A673 (cell line): ENCODE measurements at places on chromosomes 2 and 18. TPM values are rescaled to one million over a fixed set of nuclear protein-coding genes. Genes with fewer than 3 reads are reported as not detected.

DNA sequence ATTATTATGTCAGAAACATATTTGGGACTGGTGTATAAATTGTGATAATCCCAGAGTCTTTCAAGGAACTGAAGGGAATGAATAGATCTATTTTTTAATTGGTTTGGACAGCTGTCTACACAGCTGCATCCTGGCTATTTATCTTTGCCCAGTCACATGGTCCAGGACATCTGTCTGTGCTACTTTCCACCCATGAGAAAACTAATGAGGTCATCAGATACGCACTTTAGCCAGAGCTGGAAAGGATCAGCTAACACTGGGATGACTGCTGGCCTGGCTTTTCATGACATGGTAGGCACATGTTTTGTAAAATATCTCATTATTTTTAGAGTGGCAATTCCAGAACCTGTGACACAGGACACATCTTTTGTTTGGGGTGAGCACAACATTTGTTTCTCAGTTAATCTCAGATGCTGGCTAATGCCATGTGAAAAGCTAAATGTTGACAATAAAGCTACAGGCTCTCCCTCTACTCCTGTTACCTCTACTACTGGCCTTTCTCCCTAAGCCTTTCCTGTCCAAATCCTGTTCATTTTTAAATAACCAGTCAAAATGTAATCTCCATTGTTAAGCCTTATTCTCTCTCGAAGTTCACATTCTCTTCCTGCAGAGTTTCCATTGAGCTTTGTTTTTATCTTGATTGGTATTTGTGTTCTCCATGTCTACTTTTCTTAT lies 500.7 kb downstream of the RIT2 start:
- no peaks in the 10 kb centered on the region for H3K4me1 ChIP-seq
- DNase-seq: peak; percentile 1
- no peak overlapping the region for H3K4me3 ChIP-seq
- H3K27ac ChIP-seq: no peak overlapping the region

GRCh38 chr2:195659982-195660890 lies 3.2 kb downstream of the SLC39A10 start:
- peaks cover 14% of the 10 kb centered on the region for H3K4me1 ChIP-seq
- H3K4me3 ChIP-seq: no peak overlapping the region
- peak; percentile 81 for DNase-seq
- H3K27me3 ChIP-seq: no peaks in the 10 kb centered on the region
- H3K27ac ChIP-seq: no peak overlapping the region

Gene CHST9
- not detected in 2 replicates for total RNA-seq

Gene LPIN1
- total RNA-seq: 35.2 and 38.5 TPM in 2 replicates

GRCh38 chr2:39476524-39476923 lies 39.4 kb upstream of the MAP4K3 start:
- H3K4me1 ChIP-seq: peaks cover 8% of the 10 kb centered on the region
- no peak overlapping the region for H3K27ac ChIP-seq
- no peaks in the 10 kb centered on the region for H3K36me3 ChIP-seq

Gene ITGA4
- total RNA-seq: 4.6 and 7.0 TPM in 2 replicates

DNA sequence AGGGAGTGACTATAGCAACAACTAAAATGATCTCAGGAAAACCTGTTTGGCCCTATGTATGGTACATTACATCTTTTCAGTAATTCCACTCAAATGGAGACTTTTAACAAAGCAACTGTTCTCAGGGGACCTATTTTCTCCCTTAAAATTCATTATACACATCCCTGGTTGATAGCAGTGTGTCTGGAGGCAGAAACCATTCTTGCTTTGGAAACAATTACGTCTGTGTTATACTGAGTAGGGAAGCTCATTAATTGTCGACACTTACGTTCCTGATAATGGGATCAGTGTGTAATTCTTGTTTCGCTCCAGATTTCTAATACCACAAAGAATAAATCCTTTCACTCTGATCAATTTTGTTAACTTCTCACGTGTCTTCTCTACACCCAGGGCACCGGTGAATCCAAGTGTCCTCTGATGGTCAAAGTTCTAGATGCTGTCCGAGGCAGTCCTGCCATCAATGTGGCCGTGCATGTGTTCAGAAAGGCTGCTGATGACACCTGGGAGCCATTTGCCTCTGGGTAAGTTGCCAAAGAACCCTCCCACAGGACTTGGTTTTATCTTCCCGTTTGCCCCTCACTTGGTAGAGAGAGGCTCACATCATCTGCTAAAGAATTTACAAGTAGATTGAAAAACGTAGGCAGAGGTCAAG lies 955 bp downstream of the TTR start:
- H3K36me3 ChIP-seq: no peaks in the 10 kb centered on the region
- H3K27ac ChIP-seq: no peak overlapping the region
- no peaks in the 10 kb centered on the region for H3K4me1 ChIP-seq
- no peaks in the 10 kb centered on the region for H3K27me3 ChIP-seq
- peak; percentile 8 for DNase-seq
- no peak overlapping the region for H3K4me3 ChIP-seq

DNA sequence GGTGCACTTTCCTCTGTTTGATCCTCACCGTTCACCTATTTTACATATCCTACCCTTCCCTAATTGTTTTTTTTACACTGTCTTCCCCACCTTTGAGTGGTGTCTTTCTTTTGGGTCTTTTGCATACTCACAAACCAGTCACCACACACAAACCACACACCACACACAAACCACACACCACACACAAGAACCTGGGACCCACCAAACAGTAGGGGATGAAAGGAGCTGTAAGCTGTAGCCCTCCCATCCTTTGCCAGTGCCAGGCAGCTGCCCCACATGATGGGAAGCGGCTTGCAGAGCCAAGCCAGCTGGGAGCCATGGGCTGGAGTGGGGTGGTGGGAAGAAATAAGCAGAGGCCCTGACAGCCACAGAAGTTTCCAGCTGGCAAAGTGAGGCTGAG lies 38.9 kb upstream of the MSH6 start:
- H3K36me3 ChIP-seq: no peaks in the 10 kb centered on the region
- H3K4me1 ChIP-seq: no peaks in the 10 kb centered on the region
- peaks cover 3% of the 10 kb centered on the region for H3K27me3 ChIP-seq
- DNase-seq: no peak
- H3K4me3 ChIP-seq: no peak overlapping the region

- H3K36me3 ChIP-seq: no peaks in the 10 kb centered on the region
- H3K4me1 ChIP-seq: no peaks in the 10 kb centered on the region
- DNase-seq: no peak
- H3K27me3 ChIP-seq: no peaks in the 10 kb centered on the region
- H3K27ac ChIP-seq: no peak overlapping the region
Observed at GRCh38 chr2:214629875-214630274, 179.6 kb downstream of the BARD1 start.

Gene C2orf66
- total RNA-seq: 0.28 TPM in 1 of 2 replicates, not detected in the other

- DNase-seq: peak; percentile 71
- no peaks in the 10 kb centered on the region for H3K27me3 ChIP-seq
Observed at GRCh38 chr2:39059366-39059952, 61.4 kb downstream of the SOS1 start.

GRCh38 chr18:34970106-34970505 lies 71.1 kb upstream of the MAPRE2 start:
- H3K27ac ChIP-seq: no peak overlapping the region
- H3K27me3 ChIP-seq: peaks cover 28% of the 10 kb centered on the region
- H3K4me1 ChIP-seq: no peaks in the 10 kb centered on the region
- no peak for DNase-seq
- no peak overlapping the region for H3K4me3 ChIP-seq
- H3K36me3 ChIP-seq: no peaks in the 10 kb centered on the region

GRCh38 chr2:241849616-241850543 lies 8.8 kb downstream of the PDCD1 start:
- no peak for DNase-seq
- H3K27me3 ChIP-seq: no peaks in the 10 kb centered on the region
- H3K27ac ChIP-seq: no peak overlapping the region
- peaks cover 16% of the 10 kb centered on the region for H3K4me1 ChIP-seq

Gene TBR1
- 0.17 and 0.44 TPM in 2 replicates for total RNA-seq

DNA sequence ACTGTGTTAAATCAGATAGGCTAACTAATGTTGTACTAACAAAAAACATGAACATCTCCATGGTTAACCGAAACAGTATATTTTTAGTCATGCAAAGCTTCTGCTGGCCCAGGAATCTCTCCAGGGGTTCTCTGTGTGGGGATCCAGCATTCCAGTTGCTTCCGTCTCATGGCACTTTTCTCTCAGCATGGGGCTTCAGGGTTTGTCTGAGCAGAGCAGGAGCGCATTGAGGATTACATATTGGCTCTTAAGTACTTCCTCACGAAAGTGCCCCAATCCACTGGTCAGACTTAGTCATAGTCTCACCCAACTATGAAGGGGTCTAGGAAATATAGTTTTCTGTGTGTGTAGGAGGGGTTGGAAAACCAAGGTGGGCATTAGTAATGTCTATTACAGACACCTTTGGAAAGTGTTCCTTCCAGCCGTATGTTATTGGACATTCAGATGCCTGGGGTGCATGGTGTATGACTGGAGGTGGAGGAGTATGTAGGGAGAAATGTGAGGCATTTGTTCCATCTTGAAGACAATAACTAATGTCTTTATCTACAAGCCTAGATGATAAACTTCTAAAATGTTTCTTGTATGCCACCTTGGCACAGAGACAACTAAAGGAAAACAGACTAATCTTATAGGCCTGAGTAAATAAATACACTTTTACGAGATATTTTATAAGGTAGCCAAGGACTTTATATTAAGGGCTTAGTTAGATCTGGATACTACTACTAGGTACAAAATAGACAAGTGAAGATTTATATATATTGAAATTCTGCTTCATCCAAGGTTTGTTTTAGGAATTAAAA lies 123.8 kb upstream of the ZEB2 start:
- DNase-seq: peak; percentile 87
- no peak overlapping the region for H3K27ac ChIP-seq
- peaks cover 15% of the 10 kb centered on the region for H3K4me1 ChIP-seq
- no peaks in the 10 kb centered on the region for H3K27me3 ChIP-seq

DNA sequence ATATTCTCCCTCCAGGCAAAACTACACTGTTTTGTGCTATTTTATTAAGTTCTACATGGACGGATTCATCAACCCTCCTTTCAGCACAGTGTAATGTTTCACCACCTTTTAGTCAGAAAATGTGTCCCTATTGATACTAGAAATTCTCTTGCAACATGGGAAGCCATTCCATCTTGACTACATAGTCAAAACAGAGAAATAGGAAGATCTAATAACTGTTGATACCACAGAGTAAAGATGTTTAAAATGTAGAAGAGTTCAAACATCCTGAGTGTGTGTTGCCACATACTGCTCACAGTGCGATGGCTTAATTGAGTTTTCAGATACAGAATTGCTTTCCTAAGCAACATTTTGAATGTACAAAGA lies 492.2 kb upstream of the RAB12 start:
- no peak overlapping the region for H3K27ac ChIP-seq
- H3K36me3 ChIP-seq: no peaks in the 10 kb centered on the region
- no peaks in the 10 kb centered on the region for H3K27me3 ChIP-seq
- H3K4me3 ChIP-seq: no peak overlapping the region
- DNase-seq: no peak

DNA sequence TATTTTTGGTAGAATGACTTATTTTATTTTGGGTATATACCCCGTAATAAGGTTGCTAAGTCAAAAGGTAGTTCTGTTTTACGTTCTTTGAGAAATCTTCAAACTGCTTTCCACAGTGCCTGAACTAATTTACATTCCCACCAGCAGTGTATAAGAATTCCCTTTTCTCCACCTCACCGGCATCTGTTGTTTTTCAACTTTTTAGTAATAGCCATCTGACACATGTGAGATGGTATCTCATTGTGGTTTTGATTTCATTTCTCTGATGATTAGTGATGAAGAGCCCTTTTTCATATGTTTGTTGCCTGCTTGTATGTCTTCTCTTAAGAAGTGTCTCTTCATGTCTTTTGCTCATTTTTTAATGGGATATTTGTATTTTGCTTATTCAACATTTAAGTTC lies 215.2 kb upstream of the TFPI start:
- no peak overlapping the region for H3K4me3 ChIP-seq
- H3K27ac ChIP-seq: no peak overlapping the region
- H3K27me3 ChIP-seq: no peaks in the 10 kb centered on the region
- no peaks in the 10 kb centered on the region for H3K4me1 ChIP-seq
- no peak for DNase-seq
- no peaks in the 10 kb centered on the region for H3K36me3 ChIP-seq

Gene DNAH6
- total RNA-seq: not detected in 2 replicates

- H3K36me3 ChIP-seq: no peaks in the 10 kb centered on the region
- H3K27ac ChIP-seq: no peak overlapping the region
- peaks cover 7% of the 10 kb centered on the region for H3K4me1 ChIP-seq
- no peaks in the 10 kb centered on the region for H3K27me3 ChIP-seq
- no peak overlapping the region for H3K4me3 ChIP-seq
- DNase-seq: no peak
Observed at GRCh38 chr2:39623917-39624316, 41.8 kb upstream of the TMEM178A start.

Gene LDLRAD4
- 3.6 and 5.5 TPM in 2 replicates for total RNA-seq

DNA sequence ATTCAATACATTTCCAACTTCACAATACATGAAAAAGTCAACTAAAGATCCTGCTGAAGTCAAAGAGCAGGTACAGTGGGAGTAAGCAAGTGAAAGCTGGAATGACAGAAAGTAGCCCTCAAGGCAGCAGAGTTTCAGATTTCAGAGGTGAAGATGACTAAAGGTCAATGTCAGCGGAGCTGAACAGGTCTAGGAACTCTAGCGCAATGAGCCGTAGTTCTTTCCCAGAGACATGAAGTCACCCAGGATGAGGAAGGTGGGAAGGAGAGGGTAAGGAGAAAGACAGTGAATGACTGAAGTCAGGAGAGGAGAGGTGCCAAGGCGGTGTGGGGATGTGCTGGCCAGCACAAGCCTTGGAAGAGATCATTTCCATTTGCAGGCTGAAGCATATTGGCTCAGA lies 28.1 kb downstream of the PTPN2 start:
- no peak for DNase-seq
- no peaks in the 10 kb centered on the region for H3K4me1 ChIP-seq
- H3K27me3 ChIP-seq: no peaks in the 10 kb centered on the region
- H3K36me3 ChIP-seq: no peaks in the 10 kb centered on the region
- H3K4me3 ChIP-seq: no peak overlapping the region

DNA sequence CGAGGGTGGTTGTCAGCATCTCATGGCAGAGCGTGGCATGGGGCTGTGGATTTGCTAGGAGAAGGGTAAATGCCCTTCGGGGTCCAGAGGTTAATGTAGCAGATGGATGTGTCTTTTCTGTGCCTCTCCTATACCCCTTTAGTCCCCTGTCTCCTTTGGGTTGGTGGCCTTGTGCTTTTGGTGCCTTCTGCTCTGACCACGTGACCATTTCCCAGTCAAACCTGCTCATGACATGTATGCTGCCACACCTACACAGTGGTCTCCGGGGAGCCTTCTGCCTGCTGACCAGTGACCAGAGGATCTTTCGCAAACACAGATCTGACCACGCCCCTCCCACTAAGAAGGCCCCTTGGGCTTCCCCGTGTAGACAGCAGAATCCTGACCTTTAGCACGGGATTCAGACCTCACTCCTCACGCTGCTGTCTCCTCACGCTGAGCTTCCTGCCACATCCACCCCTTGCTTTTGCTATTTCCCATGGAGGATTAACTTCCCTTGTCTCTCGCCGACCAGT lies 116.2 kb downstream of the ACOXL start:
- peaks cover 5% of the 10 kb centered on the region for H3K27me3 ChIP-seq
- H3K4me3 ChIP-seq: no peak overlapping the region
- H3K36me3 ChIP-seq: no peaks in the 10 kb centered on the region
- H3K27ac ChIP-seq: no peak overlapping the region
- H3K4me1 ChIP-seq: no peaks in the 10 kb centered on the region

GRCh38 chr18:44725300-44726058 lies 44.8 kb downstream of the SETBP1 start:
- DNase-seq: peak; percentile 61
- no peaks in the 10 kb centered on the region for H3K27me3 ChIP-seq
- peaks cover 35% of the 10 kb centered on the region for H3K4me1 ChIP-seq
- no peak overlapping the region for H3K4me3 ChIP-seq
- no peaks in the 10 kb centered on the region for H3K36me3 ChIP-seq
- H3K27ac ChIP-seq: peak overlapping the region; percentile 46
